ENCODE measurements at places on chromosomes 11 and 22.

- DNase-seq, result no peak
Measured at GRCh38 chr11:11436715-11437313, 83.8 kb upstream of the CSNK2A3 start.

- DNase-seq, result no peak
Measured at GRCh38 chr22:23763579-23763945, 772 bp downstream of the C22orf15 start.

GRCh38 chr11:6705905-6706535 lies 22.9 kb upstream of the MRPL17 start:
- DNase-seq, result peak; percentile 20

GRCh38 chr11:7046474-7047175 lies 26.3 kb downstream of the NLRP14 start:
- DNase-seq, result no peak

DNA sequence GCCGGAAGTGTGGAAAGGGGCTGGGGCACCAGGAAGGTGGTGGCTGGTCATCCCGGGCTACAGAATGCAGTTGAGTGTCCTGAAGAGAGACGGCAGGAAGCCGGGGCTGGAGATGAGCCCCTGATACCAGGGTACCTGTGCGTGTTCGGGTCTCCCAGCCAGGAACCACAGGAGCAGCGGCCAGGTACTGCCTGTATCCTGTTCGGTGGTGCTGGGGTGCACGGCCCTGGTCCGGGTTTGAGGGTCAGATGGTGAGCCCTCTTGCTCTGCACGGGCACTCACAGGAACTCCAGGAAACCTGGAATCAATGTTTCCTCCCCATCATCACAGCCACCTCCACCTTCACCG lies 253.1 kb upstream of the B3GAT1 start:
- DNase-seq, result no peak

- DNase-seq, result no peak
Measured at GRCh38 chr11:64498136-64498535, 92.9 kb upstream of the SLC22A12 start.

DNA sequence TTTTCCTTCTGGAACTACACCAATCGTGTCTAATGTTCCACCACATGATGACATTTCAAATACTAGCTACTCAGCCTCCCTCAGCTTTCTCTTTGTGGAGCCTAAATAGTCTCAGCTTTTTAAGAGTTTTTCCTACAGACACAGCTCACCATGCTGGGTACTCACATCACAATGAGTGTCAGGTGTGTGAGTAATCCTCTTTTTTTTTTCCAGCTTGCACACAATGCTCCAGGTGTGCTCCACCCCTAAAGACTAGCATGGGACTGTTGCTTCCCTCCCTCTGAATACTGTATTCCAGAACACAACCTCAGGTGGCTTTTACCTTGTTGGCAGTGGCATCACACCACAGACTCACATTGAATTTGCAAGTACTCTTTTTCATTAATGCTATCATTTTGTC lies 11.7 kb downstream of the BTG4 start:
- no peak for DNase-seq

DNA sequence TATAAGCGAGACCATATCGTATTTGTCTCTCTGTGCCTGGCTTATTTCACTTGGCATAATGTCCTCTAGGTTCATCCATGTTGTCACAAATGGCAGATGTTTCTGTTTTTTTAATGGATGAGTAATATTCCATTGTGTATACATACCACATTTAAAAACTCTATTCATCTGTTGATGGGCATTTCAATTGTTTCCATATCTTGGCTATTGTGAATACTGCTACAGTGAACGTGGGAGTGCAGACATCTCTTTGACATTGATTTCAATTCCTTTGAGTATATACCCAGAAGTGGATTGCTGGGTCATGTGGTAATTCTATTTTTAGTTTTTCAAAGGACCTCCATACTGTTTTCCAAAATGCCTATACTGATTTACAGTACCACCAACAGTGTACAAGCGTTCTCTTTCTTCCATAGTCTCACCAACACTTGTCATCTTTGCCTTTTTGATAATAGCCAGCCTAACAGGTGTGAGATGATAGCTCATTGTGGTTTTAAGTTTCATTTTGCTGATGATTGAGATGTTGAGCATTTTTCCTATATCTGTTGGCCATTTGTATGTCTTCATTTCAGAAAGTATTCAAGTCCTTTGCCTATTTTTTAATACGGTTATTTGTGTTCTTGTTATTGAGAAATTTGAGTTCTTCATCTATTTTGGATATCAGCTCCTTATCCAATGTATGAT lies 194.7 kb upstream of the E2F8 start:
- no peak for DNase-seq

- DNase-seq, result no peak
Measured at GRCh38 chr11:43693069-43693468, 12.5 kb downstream of the HSD17B12 start.

- no peak for DNase-seq
Measured at GRCh38 chr22:35376728-35377472, 4.0 kb upstream of the HMOX1 start.

DNA sequence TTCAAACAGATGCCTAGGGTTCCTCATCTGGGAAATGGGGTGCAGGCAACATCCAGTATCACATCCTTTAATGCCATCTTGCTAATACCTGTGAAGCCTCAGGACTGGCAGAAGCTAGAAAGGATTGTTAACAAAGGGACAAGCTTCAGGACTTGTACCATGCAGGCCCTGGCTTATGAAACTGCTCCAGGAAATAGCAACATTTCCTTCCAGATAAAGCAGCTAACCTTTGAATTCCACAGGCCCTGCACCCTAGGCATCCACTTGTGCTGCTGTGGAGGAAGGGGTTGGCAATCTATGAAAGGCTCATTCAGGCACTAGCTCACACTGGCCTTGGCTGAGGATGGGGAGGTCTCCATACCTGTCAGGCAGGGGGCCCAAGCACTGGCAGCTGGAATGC lies 87.2 kb downstream of the BTBD10 start:
- no peak for DNase-seq

DNA sequence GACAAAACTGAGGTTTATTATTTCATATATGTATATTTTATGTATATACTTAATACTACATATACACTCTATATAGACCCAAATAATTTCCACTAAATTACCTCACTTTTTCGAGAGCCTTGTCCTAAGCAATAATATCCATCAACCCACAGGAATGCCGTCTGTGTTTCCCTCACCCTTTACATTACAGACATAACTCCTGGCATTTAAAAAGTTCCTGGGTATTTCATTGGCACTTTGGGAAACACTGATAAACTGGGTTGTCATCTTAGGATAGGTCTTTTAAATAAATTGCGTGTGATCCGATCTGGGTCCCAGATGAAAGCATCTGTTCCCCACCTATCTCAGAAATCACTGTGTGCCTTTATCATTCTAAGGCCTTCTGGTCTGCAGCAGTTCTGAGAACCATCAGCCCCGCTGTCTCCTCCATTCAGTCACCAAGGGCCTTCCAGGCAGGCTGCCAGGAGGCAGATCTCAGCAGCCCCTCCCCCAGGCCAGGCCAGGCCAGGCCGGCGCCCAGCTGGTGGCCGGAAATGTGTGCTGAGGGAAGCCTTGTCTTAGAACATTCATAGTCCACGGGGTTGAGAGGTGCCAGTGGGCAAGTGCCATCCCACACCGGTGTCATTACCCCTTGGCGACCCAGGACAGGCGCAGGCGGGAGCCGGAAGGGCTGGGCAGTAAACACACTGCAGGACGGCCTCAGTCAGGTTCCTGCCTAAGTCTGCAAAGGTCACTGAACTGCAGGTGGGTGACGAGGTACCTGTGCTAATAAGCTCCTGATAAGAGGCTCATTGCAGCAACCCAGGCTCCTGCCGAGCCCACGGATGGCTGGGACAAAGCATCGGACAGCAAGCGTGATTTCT lies 3.3 kb downstream of the FGF19 start:
- no peak for DNase-seq

DNA sequence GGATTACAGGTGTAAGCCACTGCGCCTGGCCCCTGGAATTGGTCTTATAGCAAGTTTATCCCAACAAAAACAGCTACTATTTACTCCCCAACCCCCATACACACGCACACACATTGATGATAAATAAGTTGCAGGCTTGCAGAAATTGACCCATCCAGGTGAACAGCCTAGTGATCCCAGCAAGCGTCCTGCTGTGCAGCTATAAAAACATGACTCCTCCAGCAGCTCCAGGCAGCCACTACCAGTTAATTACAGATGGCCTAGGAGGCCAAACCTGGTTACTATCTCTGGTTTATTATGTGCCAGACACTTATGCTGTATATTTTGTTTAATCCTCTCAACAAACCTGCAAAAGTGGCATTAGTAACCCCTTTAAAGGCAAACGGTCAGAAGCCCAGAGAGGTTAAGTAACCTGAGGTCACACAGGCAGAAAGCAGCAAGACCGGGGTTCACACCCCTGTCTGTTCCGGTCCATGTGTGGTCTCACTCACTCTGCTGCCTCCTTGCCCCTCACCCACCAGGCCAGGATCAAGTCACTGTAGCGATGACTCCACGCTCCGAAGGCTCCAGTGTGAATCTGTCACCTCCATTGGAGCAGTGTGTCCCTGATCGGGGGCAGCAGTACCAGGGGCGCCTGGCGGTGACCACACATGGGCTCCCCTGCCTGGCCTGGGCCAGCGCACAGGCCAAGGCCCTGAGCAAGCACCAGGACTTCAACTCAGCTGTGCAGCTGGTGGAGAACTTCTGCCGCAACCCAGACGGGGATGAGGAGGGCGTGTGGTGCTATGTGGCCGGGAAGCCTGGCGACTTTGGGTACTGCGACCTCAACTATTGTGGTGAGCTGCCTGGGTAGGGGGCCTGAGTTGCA lies 6.6 kb downstream of the F2 start:
- no peak for DNase-seq
